ENCODE measurements at places on chromosomes 3 and 15. TPM values are rescaled to one million over a fixed set of nuclear protein-coding genes. Genes with fewer than 3 reads are reported as not detected.
A peak's percentile ranks its signal among the peaks of the same experiment; 100 is the strongest.

DNA sequence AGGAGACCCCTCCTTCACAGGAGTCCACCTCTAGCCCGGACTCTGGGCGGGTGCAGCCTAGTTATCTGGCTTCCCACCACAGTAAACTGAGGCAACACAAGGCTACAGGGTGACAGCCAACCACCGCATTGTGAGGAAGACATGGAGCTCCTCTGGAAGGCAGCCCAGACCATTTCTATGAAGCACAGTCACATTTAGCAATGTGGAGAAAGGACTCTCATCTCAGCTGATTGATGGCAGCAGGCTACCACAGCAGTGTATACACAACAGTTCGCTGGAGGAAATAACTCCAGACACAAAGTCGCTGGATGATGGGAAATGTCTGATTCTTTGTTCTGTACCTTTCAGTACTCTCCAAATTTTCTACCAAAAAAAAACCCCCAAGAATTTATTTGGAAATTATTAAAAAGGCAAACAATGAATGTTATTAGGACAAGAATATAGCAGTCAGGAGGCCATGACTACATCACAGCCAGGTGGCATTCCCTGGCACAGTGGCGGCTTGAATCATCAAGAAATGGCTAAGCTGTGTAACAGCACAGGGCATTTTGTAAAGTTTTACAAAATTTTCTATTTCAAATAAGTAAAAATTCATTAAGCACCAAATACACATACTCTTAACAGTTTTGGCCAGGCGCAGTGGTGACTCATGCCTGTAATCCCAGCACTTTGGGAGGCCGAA lies 40.1 kb downstream of the FAN1 start:
- no peak for DNase-seq

DNA sequence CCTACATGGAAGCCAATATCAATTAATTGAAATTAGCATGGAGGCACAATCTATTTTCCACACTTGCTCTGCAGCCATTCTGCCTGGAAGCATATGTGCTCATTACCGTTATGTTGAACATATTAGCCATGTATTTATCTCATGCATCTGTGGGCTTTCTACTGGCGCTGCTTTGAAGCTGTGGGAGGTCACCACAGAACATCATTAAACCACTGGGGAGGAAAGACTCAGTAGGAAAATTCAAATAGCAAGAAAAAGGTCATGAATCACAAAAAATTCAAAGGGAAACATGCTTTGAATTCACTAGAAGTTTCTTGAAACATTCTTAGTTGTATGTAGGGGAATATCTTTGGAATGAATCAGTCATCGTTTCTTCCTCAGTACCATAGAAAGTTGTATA lies 652.5 kb downstream of the EDEM1 start:
- DNase-seq: no peak

- DNase-seq: peak; percentile 38
Observed at GRCh38 chr3:16884748-16885592, at the start of gene PLCL2. Gene PLCL2 (plus strand): TSS chr3:16884955. CDS start chr3:16885040, 85 bp downstream.

DNA sequence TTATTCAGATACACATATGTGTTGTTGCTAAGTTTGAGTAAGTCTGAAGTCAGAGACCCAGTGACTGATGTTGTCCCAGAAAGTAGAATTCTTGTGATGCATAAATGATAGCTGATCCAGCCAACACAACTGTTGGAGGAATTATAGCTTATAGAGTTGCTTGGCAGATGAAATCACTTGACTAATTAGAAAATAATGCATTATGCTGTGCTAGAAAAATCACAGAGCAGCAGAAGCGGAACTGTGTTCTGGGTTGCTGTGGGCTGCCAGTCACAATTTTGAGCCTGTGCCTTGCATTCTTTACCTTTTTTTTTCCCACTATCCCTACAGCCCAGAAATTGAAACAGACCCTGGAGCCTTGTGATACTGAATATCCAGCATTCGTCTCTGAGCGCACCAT lies 90.0 kb upstream of the LRTM1 start:
- no peak for DNase-seq

Gene ANKRD63
- not detected for total RNA-seq

DNA sequence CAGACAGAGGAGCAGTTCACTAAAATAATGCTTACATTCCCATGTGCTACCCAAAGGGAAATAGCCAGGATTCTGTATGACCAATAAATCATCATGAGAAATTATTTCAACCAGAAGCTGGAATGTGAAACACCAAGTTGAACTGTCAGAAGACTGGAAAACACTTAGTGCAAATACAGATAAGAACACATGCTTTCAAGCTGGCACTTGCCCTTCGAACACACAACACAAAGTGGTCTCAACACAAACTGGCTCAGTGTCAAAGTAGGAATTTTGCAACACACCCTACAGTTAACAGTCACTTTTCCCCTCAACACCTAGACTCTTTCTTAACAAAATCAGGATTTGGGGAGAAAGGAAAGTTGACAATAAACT lies 1.3 kb downstream of the FSD2 start:
- DNase-seq: no peak

- DNase-seq: no peak
Observed at GRCh38 chr3:23835802-23836201, 30.0 kb downstream of the UBE2E1 start.

DNA sequence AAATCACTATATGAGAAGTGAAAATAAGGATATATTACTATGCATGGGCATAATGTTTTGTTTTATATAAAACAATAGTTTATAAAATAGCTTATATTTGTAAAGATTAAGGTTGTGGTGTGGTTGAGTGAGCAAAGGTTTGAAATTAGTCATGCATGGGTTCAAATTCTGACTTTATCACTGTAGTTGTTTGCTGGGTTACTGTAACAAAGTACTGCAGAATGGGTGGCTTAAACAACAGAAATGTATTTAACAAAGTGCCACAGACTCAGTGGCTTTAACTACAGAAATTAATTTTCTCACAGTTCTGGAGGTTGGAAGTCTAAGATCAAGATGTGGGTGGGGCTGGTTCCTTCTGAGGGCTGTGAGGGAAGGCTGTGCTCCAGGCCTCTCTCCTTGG lies 184.8 kb upstream of the THRB start:
- no peak for DNase-seq

DNA sequence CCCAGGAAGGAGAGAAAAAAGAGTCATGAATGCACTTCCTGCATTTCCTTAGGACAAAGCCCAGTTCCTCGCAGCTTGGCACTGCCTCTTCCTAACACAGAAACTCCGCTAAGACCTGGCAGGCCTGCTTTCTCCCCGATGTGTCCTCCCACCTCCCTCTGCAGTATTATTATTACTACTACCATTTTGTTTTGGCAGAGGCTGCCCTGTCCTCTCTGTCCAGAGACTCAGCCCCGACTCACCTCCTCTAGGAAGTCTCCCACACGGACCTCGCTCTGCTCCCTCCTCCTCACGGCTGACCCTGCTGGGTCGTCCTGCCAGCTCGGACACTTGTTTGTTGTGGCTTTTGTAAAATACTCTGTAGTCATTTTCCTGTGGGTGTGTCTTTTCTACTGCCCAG lies 107.2 kb upstream of the HACD2 start:
- DNase-seq: no peak

- no peak for DNase-seq
Observed at GRCh38 chr3:156253150-156253549, 132.8 kb downstream of the KCNAB1 start.

- no peak for DNase-seq
Observed at GRCh38 chr3:156687023-156687422, 12.6 kb downstream of the TIPARP start.

GRCh38 chr3:71791634-71792033 lies 6.7 kb upstream of the PROK2 start:
- no peak for DNase-seq

DNA sequence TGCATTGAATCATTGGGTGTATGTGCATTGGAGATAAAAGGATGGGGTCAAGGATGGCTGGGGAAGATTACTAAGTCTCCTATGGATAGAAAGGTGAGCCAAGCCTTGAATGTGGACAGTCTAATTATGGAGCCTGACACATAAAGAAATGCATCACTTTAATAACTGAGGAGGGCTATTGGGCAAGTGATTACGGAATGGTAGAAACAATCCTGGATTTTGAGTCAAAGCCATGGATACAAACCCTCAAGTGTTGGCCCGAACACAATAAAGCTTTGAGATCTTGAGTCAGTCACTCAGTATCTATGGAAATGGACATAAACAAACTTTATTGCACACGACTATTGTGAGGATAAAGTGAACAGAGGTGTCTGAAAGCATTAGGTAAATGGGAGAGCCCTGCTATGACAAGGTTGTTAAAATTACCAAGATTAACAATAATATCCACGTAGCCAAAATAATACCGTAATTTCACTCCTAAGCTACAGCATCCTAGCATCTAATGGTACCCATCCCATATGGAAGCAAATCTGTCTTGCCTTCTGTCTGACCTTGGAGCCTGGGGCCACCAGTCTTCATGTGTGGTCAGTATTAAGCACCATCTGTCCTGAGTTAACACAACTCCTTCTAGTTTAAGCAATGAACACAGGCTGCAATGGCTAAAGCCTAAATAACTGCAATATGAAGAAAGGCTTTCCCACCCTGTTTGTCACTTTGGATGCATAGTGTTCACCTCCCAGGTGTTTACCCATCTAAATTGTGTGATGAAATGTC lies 136.9 kb upstream of the PRICKLE2 start:
- DNase-seq: no peak

Gene GOLGA6D
- not detected for total RNA-seq

DNA sequence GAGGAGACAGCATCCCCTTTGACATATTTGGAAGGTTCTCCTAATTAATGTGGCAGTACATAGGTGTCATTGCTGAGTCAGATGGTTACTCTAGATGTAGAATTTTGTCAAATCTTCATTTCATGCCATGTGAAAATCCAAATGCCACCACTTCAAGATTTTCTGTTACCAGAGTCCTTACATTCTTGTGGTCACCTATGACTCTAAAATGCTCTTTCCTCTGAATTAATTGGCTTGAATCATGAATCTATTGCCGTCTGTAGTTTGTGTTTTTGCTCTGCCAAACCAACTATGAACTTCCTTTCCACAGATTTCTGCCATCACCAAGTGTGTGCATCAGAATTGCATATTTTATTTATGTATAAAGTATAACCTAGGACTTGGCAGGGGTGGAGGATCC lies 269.4 kb upstream of the ZPLD1 start:
- DNase-seq: peak; percentile 89

GRCh38 chr3:30894521-30895251 lies at the start of gene GADL1:
Gene GADL1 (minus strand): TSS chr3:30894661. CDS start chr3:30894614, 47 bp downstream.
- no peak for DNase-seq

Gene GJD2
- total RNA-seq: not detected

DNA sequence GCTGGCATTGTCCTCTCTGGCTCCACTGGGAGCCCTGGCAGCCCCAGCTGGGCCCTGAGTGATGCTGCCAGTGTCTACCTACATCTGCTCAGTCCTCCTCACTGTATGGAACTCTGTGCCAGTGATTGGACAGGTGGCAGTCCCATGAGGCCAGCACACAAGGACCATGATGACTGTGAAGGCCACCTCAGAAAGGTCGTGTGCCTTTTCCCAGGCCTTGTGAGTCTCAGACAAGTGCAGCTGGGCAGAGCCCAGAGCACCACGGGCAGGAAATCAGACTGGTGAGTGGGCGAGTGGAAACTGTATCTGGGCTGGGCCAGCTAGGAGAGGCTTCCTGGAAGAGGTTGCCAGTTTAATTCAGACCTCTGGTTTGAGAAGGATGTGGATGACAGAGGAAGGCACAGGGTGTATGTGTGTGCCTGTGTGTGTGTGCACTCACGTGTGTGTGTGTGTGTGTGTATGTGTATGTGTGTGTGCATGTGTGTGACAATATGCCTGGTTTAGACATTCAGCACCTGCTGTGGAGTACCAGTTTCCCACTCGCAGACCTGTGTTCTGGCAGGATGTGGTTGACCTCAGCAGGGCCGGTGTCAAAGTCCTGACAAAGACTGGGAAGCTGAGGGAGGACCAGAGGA lies 7.0 kb downstream of the MAPKAPK3 start:
- DNase-seq: no peak

- no peak for DNase-seq
Observed at GRCh38 chr3:179806177-179806576, 153.3 kb downstream of the USP13 start.

DNA sequence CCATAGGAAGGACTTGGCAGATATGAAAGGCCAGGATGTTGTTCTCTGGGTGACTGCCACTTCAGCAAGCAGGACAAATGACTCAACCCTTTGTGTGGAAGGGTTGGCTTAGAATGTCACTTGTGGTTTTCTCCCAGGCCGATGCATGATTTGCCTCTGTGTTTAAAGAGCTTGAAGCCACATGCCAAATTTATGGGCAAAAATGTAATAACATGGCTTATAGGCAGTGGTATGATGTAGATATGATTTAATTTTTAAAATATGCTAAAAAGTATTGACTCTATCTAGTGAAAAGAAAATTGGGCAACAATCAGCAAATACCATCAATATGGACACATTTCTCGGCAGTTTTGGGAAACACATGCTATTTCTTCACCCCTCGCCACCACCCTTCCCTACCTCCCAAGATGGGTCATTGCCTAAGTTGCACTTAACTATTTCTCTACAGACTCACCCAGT lies 114.6 kb downstream of the CYP19A1 start:
- DNase-seq: peak; percentile 21

- no peak for DNase-seq
Observed at GRCh38 chr3:10788451-10788850, 27.6 kb upstream of the SLC6A11 start.

Gene KY
- not detected for total RNA-seq

GRCh38 chr15:68389936-68390817 lies 41.8 kb downstream of the ITGA11 start:
- DNase-seq: no peak

DNA sequence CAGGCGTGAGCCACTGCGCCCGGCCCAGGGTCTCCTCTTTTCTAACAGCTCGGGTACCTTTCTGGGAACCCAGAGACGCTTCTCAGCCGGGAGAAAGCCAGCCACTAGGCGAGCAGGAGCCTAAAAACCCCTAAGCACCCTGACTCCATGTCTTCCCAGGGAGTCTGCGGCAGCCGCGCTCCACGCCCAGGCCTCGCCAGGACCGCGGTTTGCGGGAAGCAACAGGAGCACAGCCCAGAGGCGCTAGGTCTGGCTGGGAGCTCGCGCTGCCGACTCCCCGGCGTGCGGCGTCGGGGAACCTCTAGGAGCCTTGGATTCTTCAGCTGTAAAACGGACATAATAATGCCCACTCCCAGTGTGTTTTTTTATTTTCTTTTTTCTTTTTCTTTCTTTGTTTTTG lies 1.0 kb upstream of the LAMP3 start:
- no peak for DNase-seq

Measured in Caki2 (cell line).